Transverse colon (tissue), 4 donors: ENCODE measurements at places on chromosomes 2 and 18. TPM values are rescaled to one million over a fixed set of nuclear protein-coding genes. Genes with fewer than 3 reads are reported as not detected.

The DSG4 gene
- total RNA-seq = not detected

DNA sequence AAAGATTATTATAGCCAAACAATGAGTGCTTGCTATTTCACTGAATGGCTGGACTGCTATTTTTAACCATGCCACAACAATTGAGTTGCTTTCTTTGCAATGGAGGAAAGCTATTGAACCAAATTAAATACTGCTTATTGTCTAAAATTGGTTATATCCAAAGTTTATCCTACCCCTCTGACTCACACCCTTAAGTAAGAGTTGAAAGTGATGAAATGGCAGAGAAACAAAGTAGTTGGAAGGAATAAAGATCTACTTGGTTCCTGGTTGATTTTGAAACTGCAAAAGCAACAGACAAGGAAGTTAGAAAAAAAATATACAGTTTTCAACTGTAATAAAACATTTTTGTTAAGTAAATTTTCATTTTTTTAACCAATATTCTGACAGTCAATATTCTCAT lies 47.5 kb downstream of the EML4 start:
- H3K4me1 ChIP-seq = peaks cover 5% of the 10 kb centered on the region
- no peak overlapping the region for H3K27ac ChIP-seq
- no peaks in the 10 kb centered on the region for H3K36me3 ChIP-seq
- DNase-seq = no peak

GRCh38 chr2:3125001-3125760 lies 252.4 kb downstream of the EIPR1 start:
- H3K36me3 ChIP-seq = no peaks in the 10 kb centered on the region
- no peaks in the 10 kb centered on the region for H3K27me3 ChIP-seq
- no peak overlapping the region for H3K27ac ChIP-seq
- no peaks in the 10 kb centered on the region for H3K4me1 ChIP-seq

DNA sequence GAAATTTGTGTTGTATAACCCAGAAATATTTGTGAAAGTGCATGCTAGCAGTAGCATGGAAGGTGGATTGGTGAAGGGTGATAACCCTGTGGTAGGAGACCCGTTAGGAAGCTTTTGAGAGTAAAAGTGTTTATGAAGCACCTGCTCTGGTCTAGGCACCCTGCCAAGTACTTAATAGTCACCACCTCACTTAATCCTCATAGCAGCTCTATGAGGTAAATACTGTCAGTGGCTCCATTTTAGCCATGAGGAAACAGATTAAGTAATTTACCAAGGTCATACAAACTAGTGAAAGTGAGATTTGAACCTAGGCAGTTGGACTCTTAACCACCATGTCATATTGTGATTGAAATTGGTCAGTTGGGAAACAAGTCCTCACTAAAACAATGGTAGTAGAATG lies 66.8 kb downstream of the TET3 start:
- H3K27ac ChIP-seq = no peak overlapping the region
- H3K36me3 ChIP-seq = no peaks in the 10 kb centered on the region
- DNase-seq = no peak
- no peak overlapping the region for H3K4me3 ChIP-seq

DNA sequence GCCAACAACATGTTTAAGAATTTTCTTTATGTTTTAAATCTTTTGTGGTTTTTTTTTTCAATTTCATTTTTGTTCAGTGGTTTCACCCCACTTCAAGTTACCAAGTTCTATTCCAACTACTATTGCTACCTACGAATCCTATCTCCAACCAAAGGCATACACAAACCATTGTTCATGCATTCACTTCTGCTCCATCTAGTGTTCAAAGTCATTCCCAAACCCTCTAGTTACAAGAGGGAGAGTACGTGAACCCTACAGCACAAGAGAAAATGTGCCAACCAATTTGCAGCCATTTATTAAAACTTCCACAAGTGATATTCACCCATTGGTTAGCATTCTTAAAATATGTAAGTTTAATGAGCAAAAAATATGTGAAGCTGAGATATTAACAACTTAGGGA lies 295.1 kb upstream of the KYNU start:
- no peaks in the 10 kb centered on the region for H3K36me3 ChIP-seq
- H3K27me3 ChIP-seq = no peaks in the 10 kb centered on the region
- no peak overlapping the region for H3K27ac ChIP-seq

DNA sequence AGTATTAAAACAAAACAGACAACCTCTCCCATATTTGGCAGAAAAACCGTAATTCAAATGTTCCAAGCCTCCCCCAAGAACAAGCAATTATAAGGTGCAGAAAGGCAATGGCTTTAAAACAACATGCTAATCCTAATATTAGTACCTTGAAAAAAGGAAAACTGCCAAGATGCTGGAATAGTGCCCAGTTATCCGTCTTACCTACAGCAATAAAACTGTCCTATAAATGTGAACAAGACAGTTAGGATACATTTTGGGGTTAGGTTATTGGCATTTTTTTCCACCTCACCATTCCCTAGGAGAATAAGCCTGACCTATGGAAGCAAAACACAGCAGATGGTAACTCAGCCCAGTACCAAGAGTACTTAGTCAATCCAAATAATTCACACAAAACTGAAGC lies 83.2 kb downstream of the TCF4 start:
- H3K27ac ChIP-seq = no peak overlapping the region
- no peaks in the 10 kb centered on the region for H3K27me3 ChIP-seq
- H3K36me3 ChIP-seq = no peaks in the 10 kb centered on the region
- H3K4me3 ChIP-seq = no peak overlapping the region
- no peaks in the 10 kb centered on the region for H3K4me1 ChIP-seq

The SDC1 gene
- total RNA-seq = 146 TPM

The MBP gene
- total RNA-seq = 12.7 TPM

DNA sequence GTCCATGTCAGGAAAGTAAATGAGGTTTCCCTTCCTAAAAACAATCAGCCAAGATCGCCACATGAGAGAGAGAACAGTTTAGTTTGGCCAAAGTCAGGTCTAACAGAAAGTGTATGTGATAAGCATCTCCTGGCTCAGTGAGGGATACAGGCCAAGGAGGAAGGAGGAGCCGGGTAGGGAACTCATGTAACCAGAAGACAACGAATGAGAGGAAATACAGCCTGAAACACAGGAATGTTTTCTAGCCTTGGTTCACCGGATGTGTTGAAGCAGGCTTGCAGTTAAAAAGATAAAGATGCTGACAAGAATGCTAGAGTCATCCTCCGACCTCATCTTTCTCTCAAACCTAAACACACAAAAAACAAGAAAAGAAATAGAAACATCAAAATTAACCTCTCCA lies 283.9 kb upstream of the SIX2 start:
- no peak overlapping the region for H3K4me3 ChIP-seq
- DNase-seq = no peak
- no peaks in the 10 kb centered on the region for H3K4me1 ChIP-seq
- no peaks in the 10 kb centered on the region for H3K27me3 ChIP-seq
- no peak overlapping the region for H3K27ac ChIP-seq
- H3K36me3 ChIP-seq = no peaks in the 10 kb centered on the region

DNA sequence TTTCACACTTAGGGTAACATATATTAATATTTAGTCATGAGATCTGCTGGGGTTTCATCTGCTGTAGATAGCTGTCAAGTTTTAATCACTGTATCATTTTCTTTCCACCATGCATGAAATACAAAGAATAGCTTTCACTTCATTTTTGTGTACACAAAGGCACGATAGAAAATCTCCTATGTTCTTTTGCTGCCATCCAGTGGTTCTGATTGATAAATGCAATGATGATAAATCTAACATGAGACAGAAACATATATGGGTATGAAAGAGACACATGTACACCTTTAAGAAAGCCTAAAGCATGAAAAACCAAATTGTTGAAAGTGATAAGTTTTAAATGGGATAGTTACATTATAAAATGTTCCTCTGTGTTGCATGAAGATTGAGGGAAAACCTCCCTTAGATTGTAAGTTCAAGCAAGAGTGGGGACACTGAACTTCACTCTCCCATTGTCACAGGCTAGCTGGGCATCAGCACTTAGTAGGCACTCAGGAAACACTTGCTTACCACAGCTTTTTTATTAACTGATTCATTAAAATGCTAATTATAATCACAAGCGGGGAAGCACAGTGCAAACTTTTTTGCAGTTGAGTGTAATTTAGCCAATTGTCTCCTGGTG lies 31.2 kb downstream of the C1D start:
- H3K4me1 ChIP-seq = peaks cover 6% of the 10 kb centered on the region

GRCh38 chr2:105641389-105641811 lies 103.3 kb upstream of the NCK2 start:
- H3K4me1 ChIP-seq = peaks cover 17% of the 10 kb centered on the region
- H3K27me3 ChIP-seq = no peaks in the 10 kb centered on the region
- H3K27ac ChIP-seq = no peak overlapping the region

The CCDC121 gene
- 4.3 TPM for total RNA-seq

DNA sequence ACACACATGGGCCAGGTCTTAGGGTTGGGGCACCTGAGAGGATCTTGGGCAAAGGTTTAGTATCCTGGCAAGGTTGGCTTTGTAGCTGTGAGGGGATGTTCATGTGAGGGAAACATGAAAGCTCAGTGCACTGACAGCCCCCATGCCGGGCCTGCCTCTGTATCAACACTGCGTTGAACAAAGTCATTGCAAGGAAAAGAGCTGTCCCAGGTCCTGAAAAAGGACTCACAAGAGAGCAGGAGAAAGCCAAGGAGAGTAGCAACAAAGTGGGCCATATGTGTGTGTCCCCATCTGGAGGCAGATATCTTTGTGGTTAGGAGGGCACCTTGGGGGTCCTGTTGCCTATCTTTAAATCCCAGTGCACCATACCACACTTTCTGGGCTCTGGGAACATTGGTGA lies 237.8 kb upstream of the THSD7B start:
- no peaks in the 10 kb centered on the region for H3K27me3 ChIP-seq
- DNase-seq = no peak
- H3K36me3 ChIP-seq = no peaks in the 10 kb centered on the region
- no peak overlapping the region for H3K4me3 ChIP-seq

The CABLES1 gene
- total RNA-seq = 5.9 TPM

The CERS6 gene
- 47.6 TPM for total RNA-seq

- H3K27me3 ChIP-seq = no peaks in the 10 kb centered on the region
- no peaks in the 10 kb centered on the region for H3K36me3 ChIP-seq
- H3K4me3 ChIP-seq = no peak overlapping the region
Measured at GRCh38 chr2:38409156-38410102, 32.4 kb upstream of the ATL2 start.

The TMEM150A gene
- total RNA-seq = 16.0 TPM

GRCh38 chr2:9228088-9228751 lies 21.6 kb downstream of the ASAP2 start:
- H3K27ac ChIP-seq = no peak overlapping the region
- no peaks in the 10 kb centered on the region for H3K27me3 ChIP-seq
- no peak for DNase-seq
- peaks cover 31% of the 10 kb centered on the region for H3K4me1 ChIP-seq
- no peak overlapping the region for H3K4me3 ChIP-seq

DNA sequence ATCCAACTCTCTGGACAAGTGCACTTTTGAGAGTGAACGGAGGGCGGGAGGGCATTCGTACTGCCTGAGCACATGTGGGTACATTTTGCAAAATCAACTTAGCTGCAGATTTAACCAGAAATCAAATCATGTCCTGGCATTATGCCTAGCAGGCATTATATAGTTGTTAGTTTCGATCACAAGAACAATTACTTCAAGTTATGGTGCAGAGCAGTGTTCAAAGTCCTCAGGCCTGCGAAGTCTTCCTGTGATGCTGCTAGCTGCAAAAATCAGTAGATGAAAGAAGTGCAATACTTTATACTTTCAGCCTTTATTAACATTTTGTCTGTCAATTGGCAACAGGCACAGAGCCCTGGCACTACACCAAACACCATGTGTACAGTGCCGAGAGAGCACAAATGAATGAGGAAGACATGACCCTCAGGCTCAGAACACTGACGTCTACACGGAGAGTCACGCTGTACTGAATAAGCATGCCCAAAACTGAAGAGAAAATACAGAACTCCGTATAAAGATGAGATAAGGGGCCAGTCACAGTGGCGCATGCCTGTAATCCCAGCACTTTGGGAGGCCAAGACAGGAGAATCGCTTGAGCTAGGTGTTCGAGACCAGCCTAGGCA lies 92.1 kb upstream of the CREB1 start:
- DNase-seq = peak; percentile 21
- no peak overlapping the region for H3K4me3 ChIP-seq
- no peaks in the 10 kb centered on the region for H3K27me3 ChIP-seq
- no peaks in the 10 kb centered on the region for H3K4me1 ChIP-seq

- H3K4me1 ChIP-seq = no peaks in the 10 kb centered on the region
- H3K4me3 ChIP-seq = no peak overlapping the region
- H3K27ac ChIP-seq = no peak overlapping the region
- no peaks in the 10 kb centered on the region for H3K36me3 ChIP-seq
- DNase-seq = no peak
Measured at GRCh38 chr18:49744376-49745008, 68.8 kb downstream of the ACAA2 start.

The FAM237A gene
- total RNA-seq = not detected

DNA sequence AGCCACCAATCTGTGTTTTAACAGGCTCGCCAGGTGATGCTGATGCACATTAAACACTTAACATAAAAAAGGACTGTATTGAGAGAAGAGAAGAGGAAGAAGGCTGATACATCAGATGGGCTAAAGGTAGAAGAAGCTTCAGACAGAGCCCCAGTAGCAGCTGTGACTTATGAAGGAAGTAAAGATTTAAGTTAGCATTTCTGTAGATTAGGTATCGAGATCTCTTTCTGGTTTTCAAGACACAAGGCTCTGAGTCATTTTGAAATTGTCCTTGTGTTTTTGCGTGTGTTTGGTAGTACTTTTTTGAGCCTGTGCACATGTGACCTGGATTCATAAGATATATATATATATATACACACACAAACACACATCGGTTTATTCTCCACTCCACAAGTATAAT lies 40.6 kb upstream of the GCFC2 start:
- H3K27ac ChIP-seq = no peak overlapping the region
- no peaks in the 10 kb centered on the region for H3K36me3 ChIP-seq
- no peak overlapping the region for H3K4me3 ChIP-seq
- H3K27me3 ChIP-seq = no peaks in the 10 kb centered on the region
- H3K4me1 ChIP-seq = no peaks in the 10 kb centered on the region

The OXER1 gene
- total RNA-seq = 4.9 TPM

DNA sequence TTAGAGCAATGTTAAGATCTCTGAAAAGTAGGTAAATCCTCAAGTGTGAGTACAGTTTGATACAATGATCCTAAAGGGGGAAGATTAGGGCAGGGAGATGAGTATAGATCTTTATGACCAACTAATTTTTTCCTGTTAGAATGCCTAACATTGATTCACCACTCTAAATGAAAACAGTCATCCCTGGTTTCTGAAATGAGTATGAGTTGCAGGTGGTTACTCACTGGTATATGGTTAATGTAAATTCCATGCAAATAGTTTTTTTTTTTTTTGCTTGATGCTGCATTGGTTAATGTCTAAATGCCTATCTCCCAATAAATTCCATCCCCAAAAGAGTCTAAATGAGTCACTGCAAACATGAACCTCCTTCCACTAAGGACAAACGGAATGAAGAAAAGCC lies 55.0 kb upstream of the SERPINB2 start:
- DNase-seq = no peak
- H3K27me3 ChIP-seq = no peaks in the 10 kb centered on the region
- no peaks in the 10 kb centered on the region for H3K36me3 ChIP-seq
- H3K27ac ChIP-seq = no peak overlapping the region
- no peaks in the 10 kb centered on the region for H3K4me1 ChIP-seq

The SGPP2 gene
- total RNA-seq = 56.5 TPM

- H3K36me3 ChIP-seq = no peaks in the 10 kb centered on the region
- no peak overlapping the region for H3K4me3 ChIP-seq
- no peak overlapping the region for H3K27ac ChIP-seq
- H3K27me3 ChIP-seq = no peaks in the 10 kb centered on the region
Measured at GRCh38 chr2:28193630-28194403, 198.8 kb upstream of the FOSL2 start.

The EHBP1 gene
- total RNA-seq = 69.4 TPM
